Lower leg skin (tissue), 4 donors: ENCODE measurements at places on chromosomes 2 and 18. TPM values are rescaled to one million over a fixed set of nuclear protein-coding genes. Genes with fewer than 3 reads are reported as not detected.

Gene TPO
- 1.1 TPM for total RNA-seq

Gene ZAP70
- total RNA-seq, result 1.3 TPM

GRCh38 chr2:47076586-47077441 lies 78.3 kb downstream of the STPG4 start:
- DNase-seq, result no peak

GRCh38 chr2:159129824-159130223 lies 156.7 kb downstream of the WDSUB1 start:
- DNase-seq, result no peak

Gene MAP4K3
- total RNA-seq, result 47.5 TPM

- DNase-seq, result no peak
Observed at GRCh38 chr2:43469713-43470112, 126.1 kb downstream of the THADA start.

Gene XIRP2
- total RNA-seq, result not detected

DNA sequence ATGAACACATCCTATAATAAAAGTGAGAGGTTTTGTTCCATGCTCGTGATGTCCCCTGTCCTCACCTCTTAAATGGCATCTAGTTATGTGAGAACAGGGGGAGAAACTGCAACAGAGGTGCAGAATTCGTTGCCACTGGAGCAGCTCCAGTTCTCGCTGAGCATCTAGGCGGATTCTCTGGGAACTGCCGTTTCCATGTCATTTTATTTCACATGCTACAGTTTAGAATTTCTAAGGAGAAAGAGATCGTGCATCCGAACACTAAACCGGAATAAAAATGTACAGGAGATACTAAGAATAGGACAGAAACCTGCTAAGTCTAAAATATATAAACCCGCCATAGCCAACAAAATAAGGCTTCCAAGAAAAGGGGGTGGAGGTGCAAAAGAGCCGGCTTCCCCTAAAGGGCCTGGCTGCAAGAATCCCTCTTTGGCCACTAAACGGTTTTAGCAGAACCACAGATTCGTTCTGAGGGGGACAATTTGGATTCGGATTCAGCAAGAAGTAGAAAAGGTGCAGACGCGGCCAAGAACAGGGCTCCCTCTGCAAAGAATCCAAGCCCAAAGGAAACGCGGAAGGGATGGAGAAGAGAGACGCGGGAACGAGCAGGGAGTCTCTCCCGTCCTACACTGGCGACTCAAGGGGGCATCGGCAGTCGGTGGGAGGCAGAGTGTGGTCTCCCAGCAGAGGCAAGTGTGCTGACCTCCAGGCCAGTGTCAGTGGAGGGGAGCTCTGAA lies 1.3 kb downstream of the TMEM163 start:
- DNase-seq, result no peak

Gene GREB1L
- total RNA-seq, result 3.7 TPM

Gene DNAJC5G
- total RNA-seq, result not detected

Gene UGT1A7
- 0.76 TPM for total RNA-seq

GRCh38 chr2:40041422-40042382 lies 262.6 kb upstream of the THUMPD2 start:
- no peak for DNase-seq

Gene METTL5
- total RNA-seq, result 34.2 TPM

- peak; percentile 42 for DNase-seq
Observed at GRCh38 chr2:98463081-98463481, 18.4 kb downstream of the INPP4A start.

DNA sequence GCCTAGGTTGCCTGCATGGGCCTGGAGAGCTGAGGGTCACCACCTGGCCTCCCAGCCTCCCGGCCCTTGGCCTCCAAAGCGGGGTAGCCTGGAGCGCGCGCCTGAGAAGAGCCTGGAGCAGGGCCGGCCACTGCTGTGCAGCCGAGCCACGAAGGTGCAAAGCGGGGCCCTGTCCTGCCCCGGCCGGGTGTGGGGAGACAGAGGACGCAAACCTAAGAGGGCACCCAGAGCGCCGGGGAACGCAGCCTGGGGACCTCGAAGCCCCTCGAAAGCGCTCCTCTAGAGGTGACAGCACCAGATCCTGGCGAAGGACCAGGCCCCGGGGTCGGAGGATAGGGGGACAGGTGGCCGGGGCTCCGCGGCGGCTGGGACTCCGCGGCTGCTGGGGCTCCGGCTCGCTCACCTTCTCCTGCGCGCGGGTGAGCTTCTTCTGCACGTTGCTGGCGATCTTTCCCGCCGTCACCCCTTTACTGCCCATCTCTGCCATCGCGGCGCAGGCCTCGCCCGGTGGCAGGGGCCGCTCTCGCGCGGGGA lies 430 bp downstream of the BIN1 start:
- peak; percentile 15 for DNase-seq

- DNase-seq, result no peak
Observed at GRCh38 chr2:206955253-206955652, 15.9 kb downstream of the CPO start.

Gene ASAP2
- total RNA-seq, result 30.4 TPM
